Daoy (cell line): ENCODE measurements at places on chromosomes 1 and 21.
A peak's percentile ranks its signal among the peaks of the same experiment; 100 is the strongest.

- DNase-seq, result no peak
Measured at GRCh38 chr1:112079446-112079845, 90.0 kb upstream of the KCND3 start.

DNA sequence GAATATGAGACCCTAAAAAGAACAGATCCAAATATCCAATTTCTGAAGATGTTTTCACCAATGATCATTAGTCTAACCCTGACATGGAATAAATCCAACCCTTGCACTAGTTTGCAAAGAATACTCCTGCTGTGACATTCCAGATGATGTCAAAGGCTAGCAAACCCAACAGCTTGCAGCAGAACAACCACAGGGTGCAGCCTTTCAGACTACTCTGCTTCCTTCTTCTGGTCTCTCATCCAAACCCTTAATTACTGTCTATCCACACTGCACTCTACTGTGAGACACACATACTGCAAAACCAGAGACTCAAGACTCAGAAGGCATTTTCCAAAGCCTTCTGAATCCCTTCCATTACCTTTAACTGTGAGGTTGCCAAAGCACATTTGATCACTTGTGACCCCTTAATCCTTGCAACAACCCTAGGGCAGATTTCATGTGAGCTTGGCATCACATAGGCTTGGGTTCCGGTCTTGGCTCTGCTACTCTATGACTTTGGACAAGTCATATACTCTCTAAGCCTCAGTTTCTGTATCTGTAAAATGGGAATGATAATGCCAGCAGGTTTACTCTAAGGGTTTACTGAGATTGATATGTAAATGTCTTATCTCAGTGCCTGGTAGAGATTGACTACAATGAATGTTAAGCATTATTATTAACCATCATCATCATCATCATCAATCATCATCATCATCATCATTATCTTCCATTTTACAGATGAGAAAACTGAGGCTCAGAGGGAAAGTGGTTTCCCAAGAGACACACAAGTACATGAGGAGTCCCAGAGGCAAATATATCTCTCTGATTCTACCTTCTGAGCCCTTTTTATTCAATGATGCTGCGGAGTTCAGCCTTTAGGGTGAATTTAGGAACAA is 94.5 kb downstream of the SYF2 start:
- DNase-seq, result no peak

GRCh38 chr1:40690771-40691537 is 550 bp upstream of the NFYC start:
- no peak for DNase-seq

GRCh38 chr1:199858171-199858570 is 169.3 kb upstream of the NR5A2 start:
- DNase-seq, result no peak

GRCh38 chr21:45632637-45633251 is 10.8 kb upstream of the PCBP3 start:
- no peak for DNase-seq

GRCh38 chr1:186887203-186887602 is 58.5 kb downstream of the PLA2G4A start:
- DNase-seq, result no peak

DNA sequence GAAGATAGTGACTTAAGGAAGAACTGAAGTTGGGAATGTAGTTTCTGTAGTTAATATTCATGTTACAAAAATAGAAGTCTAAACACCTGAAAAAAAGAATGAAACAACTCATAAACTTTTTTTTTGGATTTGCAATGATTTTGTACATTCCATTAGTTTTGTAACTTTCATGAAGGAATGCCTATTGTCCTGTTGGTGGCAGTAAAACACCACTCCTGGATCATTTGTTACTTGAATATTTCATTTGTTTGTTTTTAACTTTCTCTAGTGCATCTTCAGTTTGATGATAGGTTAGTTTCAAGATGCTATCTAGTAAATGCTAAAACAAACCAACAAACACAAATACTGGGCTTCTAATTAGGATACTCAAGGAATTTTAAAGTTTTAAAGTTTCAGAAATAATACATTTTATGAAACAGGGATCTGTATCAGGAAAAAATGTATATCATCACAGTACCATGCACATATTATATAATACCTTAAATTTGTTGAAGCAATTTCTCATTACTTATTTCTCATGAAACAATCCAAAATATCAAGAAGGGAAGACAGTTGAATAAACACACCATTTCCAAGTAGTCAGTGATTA is 229.7 kb upstream of the CACYBP start:
- peak; percentile 46 for DNase-seq

DNA sequence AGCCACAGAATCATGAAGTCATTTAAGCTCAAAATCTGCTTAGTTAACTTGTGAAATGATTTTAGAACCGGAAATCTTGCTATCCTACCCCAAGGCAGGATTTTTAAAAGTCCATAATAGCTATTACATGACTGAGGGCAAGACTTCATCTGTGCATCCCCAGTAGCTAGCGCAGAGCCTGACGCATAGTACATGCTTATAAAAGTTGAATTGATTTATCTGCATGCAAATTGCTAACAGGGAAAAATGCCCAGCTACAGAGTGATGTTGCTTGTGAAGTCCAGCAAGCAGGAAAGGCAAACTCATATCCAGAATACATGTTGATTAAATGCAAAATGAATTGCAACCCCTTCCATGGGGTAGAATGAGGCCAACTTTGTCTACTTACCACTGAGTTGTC is 8.1 kb upstream of the MAP1LC3C start:
- DNase-seq, result no peak

DNA sequence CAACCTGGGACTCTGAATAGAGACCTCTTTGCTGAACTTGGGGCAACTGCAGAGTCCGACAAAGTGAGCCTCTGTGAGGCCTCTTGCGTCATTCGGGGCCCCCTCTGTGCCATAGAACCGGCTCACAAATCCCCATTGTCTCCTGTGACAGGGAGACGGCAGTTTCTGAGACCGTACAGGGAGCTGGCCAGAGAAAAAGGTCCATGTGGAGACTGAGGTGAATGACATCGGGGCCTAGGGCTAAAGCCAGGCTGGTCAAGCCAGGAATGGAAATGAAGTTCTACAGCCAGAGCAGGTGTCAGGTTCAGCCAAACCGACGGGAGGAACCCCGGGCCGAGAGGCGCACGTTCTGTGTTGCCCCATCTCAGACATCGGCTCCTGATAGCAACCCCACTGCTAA is 37.1 kb upstream of the TRIM67 start:
- no peak for DNase-seq

DNA sequence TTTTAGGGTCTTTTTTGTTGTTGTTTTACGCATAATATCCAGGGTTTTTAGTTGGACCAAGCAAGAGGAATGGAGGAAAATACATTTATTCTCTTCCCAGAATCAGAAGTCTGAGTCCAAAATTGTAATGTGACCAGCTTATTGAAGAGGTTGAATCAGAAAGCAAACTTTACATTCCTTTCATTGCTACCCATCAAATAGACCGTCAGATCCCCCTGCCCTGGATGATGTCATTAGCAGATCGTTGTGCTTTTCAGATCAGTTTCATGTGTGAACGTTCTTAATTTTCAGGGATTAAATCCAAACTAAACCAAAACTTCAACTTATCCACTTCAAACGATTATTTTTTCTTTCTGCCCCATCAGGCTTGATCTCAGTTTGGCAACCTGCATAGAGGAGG is 85.7 kb upstream of the NGF start:
- DNase-seq, result no peak

- no peak for DNase-seq
Measured at GRCh38 chr1:200082329-200082728, 54.8 kb downstream of the NR5A2 start.

DNA sequence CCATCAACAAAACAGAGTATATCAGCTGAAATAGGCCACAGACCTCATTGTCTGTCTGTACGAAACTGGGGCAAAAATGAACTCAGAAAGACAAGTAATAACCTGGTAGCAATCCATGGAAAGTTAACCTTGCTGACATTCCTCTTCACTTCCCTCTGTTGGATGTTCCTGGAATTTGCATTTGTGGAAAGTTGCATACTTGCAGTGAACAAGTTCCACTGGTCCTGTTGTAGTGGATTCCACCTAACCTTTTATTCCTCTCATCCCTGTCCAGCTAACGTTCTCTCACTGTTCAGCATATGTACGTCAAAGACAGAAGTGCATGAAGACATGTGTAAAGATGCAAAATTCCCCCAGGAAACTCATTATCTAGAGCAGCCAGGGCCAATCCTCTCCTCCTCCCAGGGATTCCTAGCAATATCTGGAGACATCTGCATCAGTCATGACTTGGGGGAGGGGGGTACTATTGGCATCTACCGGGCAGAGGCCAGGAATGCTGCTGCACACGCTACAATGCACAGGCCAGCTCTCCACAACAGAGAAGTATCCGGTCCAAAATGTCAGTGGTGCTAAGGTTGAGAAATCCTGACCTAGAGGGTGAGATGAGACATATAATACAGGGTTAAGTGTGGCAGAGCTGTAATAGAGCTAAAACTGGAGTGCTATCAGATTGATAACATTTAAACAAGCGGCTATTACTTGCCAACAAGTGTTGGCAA is 8.2 kb downstream of the LPAR3 start:
- DNase-seq, result no peak

DNA sequence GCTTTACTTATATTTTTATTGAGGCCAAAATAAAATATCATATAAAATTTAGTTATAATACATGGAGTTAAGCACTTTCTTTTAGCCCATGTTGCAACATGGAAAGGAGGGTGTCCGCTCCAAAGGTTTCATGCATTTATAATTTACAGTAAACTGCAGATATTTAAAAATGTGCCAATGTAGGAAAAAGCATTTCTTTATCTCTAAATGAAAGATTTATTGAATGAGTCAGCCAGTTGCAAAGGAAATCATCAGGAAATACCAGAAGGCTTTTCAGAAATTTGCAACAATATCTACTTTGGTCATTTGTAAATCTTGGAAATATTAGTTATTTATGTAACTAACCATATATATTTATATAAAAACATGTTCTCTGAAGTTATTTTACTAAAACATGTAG is 12.1 kb downstream of the ATP6V1G3 start:
- no peak for DNase-seq

- DNase-seq, result no peak
Measured at GRCh38 chr1:8871965-8872399, 6.5 kb downstream of the ENO1 start.

GRCh38 chr21:37095821-37096220 is 22.8 kb downstream of the TTC3 start:
- no peak for DNase-seq

DNA sequence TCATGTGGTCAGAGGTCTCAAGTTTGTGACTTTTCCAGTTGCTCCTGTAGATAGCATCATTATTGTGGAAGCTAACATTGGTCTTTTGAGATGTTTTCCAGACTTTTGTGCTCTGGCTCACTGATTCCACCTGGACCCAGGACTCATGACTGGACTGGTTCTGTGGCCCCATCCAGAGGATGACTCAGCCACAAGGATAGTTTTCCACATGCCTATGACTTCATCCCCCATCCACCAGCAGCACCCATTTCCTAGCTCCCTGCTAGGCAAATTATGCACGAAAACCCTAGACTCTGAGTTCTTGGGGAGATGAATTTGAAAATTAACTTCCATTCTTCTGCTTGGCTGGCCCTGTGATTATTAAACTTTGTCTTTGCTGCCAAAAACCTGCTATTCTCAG is 949.3 kb downstream of the MRPL39 start:
- DNase-seq, result no peak

GRCh38 chr1:173414136-173414535 is 63.0 kb upstream of the PRDX6 start:
- DNase-seq, result no peak

GRCh38 chr1:29121516-29121935 is 2.2 kb downstream of the TMEM200B start:
- no peak for DNase-seq

GRCh38 chr1:212958175-212958574 is 7.8 kb downstream of the VASH2 start:
- peak; percentile 95 for DNase-seq

GRCh38 chr1:4825800-4826450 is 171.5 kb downstream of the AJAP1 start:
- no peak for DNase-seq

GRCh38 chr1:225458222-225458631 is 30.4 kb upstream of the LBR start:
- DNase-seq, result no peak

DNA sequence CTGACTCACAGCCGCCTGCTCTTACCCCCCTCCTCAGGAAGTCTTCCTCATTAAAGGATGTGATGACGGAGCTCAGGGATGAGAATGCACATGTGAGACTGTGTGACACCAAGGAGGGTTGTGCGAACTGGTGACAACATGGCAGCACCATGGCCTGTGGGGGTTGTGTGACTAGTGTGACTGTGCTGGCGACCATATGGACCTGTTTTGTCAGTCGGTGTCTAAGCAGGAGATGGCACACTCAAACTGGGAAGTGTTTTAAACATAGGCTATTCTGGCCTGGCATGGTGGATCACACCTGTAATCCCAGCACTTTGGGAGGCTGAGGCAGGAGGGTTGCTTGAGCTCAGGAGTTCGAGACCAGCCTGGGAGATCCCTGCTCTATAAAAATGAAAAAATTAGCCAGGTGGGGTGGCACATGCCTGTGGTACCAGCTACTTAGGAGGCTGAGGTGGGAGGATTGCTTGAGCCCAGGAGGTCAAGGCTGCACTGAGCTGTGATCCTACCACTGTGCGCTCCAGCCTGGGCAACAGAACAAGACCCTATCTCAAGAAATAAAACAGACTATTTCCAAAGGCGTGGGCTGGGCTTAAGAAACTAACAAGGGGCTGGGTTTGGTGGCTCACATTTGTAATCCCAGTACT is 7.4 kb downstream of the TRNP1 start:
- DNase-seq, result peak; percentile 91

DNA sequence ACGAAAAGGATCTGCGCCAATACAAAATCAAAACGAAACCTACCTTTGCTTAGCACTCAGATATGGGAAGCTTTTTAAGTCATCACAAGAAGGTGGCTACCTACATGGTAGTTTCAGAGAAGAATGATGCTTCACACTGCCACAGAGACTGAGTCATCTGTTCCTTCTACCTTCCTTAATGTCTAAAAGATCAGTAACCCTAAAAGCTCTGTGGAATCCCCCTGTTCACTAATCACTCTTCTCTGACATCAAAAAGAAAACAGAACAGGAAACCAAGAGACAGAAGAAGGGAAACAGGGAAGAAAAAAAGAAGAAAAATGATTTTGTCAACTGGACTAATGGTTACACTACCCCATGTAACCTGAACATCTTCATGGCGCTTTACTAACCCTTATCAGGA is 177.2 kb downstream of the SMYD3 start:
- no peak for DNase-seq

DNA sequence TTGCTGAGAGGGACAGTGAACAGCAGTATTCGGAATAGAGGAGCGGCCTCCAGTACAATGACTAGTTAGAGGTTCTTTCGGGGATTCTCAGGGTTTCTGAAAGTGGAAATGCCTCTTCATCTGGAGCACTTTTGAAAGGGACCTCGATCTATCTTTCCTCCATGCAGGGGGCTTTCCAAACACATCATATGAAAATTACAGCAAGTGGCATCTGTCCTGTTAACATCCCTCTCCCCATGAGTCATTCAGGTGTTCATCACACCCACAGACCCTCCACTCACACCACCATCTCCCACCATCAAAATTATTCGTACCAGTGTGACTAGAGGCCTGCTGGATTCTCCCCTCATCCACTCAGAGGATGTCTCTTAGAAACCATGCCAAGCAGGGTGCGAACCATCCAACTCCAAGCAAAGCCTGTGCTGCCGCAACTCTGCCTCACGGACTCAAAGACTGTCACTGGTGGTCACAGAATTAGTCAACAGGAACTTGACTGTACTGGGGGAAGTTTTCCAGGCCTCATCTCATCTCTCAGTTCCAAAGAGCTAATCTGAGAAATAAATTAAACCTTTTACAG is 211.1 kb downstream of the MRPL39 start:
- no peak for DNase-seq

GRCh38 chr21:25402134-25402961 is 204.9 kb downstream of the MRPL39 start:
- no peak for DNase-seq
